Mesenteric fat pad (tissue), 1 donor: ENCODE measurements at places on chromosomes 16 and 17. TPM values are rescaled to one million over a fixed set of nuclear protein-coding genes. Genes with fewer than 3 reads are reported as not detected.

GRCh38 chr17:283911-284675 is 68.5 kb downstream of the RPH3AL start:
- DNase-seq, result no peak

GRCh38 chr17:69959283-69959682 is 115.7 kb upstream of the KCNJ16 start:
- DNase-seq, result no peak

- peak; percentile 60 for DNase-seq
Observed at GRCh38 chr17:80800481-80801391, 190.9 kb upstream of the CHMP6 start.

- no peak for DNase-seq
Observed at GRCh38 chr16:11205754-11206581, 50.0 kb downstream of the SOCS1 start.

DNA sequence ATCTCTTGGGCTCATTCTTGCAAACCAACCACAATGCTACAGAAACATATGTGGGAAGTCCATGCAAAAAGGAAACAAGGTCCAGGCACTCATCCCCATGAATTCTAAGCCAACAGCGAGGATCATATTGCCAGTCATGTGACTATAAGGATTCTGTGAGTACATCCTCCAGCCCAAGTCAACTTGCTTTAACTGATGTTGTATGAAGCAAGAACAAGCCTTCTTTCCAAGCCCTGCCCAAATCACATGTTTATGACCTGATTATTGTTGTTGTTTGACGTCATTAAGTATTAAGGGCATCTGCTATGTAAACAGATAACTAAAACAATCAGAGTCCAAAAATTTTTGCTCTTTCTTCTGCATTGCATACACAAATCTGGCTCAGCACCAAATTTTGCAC is 78.2 kb upstream of the MON1B start:
- no peak for DNase-seq

DNA sequence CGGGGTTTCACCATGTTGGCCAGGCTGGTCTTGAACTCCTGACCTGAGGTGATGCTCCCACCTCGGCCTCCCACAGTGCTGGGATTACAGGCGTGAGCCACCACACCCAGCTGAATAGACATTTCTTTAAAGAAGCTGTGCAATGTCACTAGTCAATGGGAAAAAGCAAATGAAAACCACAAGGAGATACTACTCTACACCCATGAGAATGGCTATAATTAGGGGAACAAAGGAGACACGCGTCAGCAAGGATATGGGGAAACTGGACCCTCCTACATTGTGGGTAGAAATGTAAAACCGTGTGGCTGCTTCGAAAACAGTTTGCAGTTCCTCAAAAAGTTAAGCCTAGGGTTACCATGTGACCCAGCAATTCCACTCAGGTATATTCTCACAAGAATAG is 103.4 kb downstream of the VPS53 start:
- DNase-seq, result no peak

- no peak for DNase-seq
Observed at GRCh38 chr17:13152501-13152900, 134.7 kb upstream of the ELAC2 start.

DNA sequence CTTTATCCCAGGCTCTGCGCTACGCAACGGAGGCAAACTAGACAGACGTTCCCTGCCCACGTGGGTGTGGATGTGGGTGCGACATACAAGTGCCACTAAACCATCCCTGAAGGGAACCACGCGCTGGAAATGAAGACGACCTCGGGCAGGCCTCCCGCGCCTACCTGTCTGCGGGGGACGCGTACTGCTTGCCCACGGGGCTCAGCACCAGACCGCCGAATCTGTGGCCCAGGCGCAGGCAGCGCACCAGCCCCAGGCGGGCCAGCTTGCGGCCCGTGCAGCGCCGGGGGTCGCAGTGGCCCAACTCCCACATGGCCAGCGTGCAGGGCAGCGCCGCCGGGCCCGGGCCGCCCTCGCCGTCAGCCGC is 480 bp downstream of the TSR3 start:
- no peak for DNase-seq

Gene CTRB1
- 4.8 TPM for total RNA-seq

Gene TMIGD1
- total RNA-seq, result not detected

Gene IQCK
- 9.7 TPM for total RNA-seq

Gene ZNF48
- total RNA-seq, result 5.3 TPM

Gene THRA
- 74.7 TPM for total RNA-seq

Gene C16orf87
- total RNA-seq, result 6.8 TPM

Gene TEX19
- not detected for total RNA-seq

Gene CLDN7
- total RNA-seq, result 5.6 TPM
